ENCODE measurements at places on chromosomes 2 and 18. TPM values are rescaled to one million over a fixed set of nuclear protein-coding genes. Genes with fewer than 3 reads are reported as not detected.
A peak's percentile ranks its signal among the peaks of the same experiment; 100 is the strongest.

DNA sequence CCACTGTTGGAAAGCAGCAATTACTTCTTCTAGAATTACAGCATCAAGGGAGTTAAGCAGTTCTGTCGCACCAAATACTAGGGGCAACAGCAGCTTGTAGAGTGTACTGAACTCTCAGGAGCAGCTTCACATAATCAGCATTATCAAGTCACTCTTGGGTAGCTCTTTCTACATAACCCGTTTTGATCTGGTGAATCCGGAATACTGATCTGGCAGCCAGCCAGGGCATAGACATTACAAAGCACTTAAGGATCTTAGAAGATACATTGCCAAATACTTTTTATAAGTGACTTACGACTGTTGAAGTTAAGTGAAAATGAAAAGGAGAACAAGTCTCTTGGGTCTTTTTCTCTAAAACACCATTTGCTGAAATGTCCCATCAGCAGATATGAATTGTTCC is 73.2 kb upstream of the NETO1 start:
- H3K36me3 ChIP-seq, result no peaks in the 10 kb centered on the region
- DNase-seq, result no peak
- no peaks in the 10 kb centered on the region for H3K27me3 ChIP-seq
- H3K4me1 ChIP-seq, result no peaks in the 10 kb centered on the region
- H3K27ac ChIP-seq, result no peak overlapping the region

DNA sequence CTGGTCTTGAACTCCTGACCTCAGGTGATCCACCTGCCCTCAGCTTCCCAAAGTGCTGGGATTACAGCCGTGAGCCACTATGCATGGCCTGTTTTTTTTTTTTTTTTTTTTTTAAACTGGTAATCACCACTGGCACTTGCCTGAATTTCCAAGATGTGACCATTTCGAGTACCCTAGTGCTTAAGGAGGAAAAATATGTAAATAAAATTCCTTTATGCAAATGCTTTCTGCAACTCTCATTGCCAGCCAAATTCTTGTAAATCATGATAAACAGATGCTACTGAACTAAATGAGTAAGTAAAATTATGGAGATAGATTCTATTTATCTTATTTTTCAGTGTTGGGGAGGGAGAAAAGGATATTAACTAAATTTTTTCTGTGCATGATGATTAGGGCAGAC is 18.6 kb downstream of the CDCA7 start:
- no peaks in the 10 kb centered on the region for H3K36me3 ChIP-seq
- no peak overlapping the region for H3K4me3 ChIP-seq
- no peak for DNase-seq
- H3K27me3 ChIP-seq, result no peaks in the 10 kb centered on the region
- H3K4me1 ChIP-seq, result no peaks in the 10 kb centered on the region
- H3K27ac ChIP-seq, result no peak overlapping the region

DNA sequence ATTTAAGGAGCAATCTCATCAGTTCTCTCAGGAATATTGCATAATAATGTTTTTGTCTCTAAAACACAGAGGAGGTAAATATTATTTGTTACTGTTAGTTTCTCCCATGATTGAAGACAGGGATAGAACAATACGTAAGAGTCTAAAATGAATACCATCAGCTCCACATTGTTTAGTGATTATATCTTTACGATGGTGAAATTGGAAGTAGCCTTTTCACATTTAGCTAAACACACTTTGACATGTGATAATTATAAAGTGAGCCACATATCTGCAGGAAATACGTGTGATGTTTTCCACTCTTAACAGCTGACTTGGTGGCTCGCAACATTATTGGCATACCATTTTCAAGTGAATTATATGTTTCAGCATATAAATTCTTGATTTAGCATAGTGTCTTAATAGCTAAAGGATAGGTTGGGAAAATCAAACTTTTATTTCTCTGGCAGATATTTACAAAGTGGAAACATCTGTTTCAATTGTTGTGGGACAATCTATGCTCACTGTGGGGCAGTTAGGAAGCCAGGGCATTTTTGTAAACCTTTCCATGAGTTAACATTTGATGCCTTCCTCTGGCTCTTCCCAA is 208.1 kb upstream of the RASGRP3 start:
- H3K36me3 ChIP-seq, result peaks cover 35% of the 10 kb centered on the region
- no peak overlapping the region for H3K4me3 ChIP-seq
- H3K27ac ChIP-seq, result no peak overlapping the region

- H3K27me3 ChIP-seq, result no peaks in the 10 kb centered on the region
- H3K4me3 ChIP-seq, result no peak overlapping the region
- H3K27ac ChIP-seq, result no peak overlapping the region
- H3K36me3 ChIP-seq, result no peaks in the 10 kb centered on the region
Measured at GRCh38 chr2:109105113-109105512, 23.9 kb upstream of the SH3RF3 start.

The MC2R gene
- total RNA-seq, result not detected

- no peaks in the 10 kb centered on the region for H3K36me3 ChIP-seq
- DNase-seq, result no peak
- peak overlapping the region; percentile 16 for H3K27ac ChIP-seq
- no peak overlapping the region for H3K4me3 ChIP-seq
Measured at GRCh38 chr2:101790416-101790815, 92.9 kb downstream of the MAP4K4 start.

The IL1RL2 gene
- total RNA-seq, result not detected

The CCDC68 gene
- total RNA-seq, result 2.5 TPM

The NAT8 gene
- total RNA-seq, result not detected

GRCh38 chr2:200695601-200696000 is 109.8 kb downstream of the AOX1 start:
- H3K27ac ChIP-seq, result no peak overlapping the region
- no peaks in the 10 kb centered on the region for H3K27me3 ChIP-seq
- H3K36me3 ChIP-seq, result no peaks in the 10 kb centered on the region
- H3K4me3 ChIP-seq, result no peak overlapping the region

- peak; percentile 77 for DNase-seq
- peaks cover 64% of the 10 kb centered on the region for H3K4me1 ChIP-seq
- H3K4me3 ChIP-seq, result no peak overlapping the region
- H3K27me3 ChIP-seq, result no peaks in the 10 kb centered on the region
- H3K36me3 ChIP-seq, result no peaks in the 10 kb centered on the region
- peak overlapping the region; percentile 58 for H3K27ac ChIP-seq
Measured at GRCh38 chr2:33216508-33217182, 259.8 kb upstream of the RASGRP3 start.

- DNase-seq, result peak; percentile 31
- no peaks in the 10 kb centered on the region for H3K4me1 ChIP-seq
- H3K36me3 ChIP-seq, result no peaks in the 10 kb centered on the region
Measured at GRCh38 chr18:66495844-66496243, 108.0 kb downstream of the CDH19 start.

The CIB4 gene
- total RNA-seq, result not detected

GRCh38 chr2:192162392-192163042 is 32.2 kb downstream of the TMEFF2 start:
- DNase-seq, result peak; percentile 63
- H3K4me3 ChIP-seq, result no peak overlapping the region
- no peaks in the 10 kb centered on the region for H3K27me3 ChIP-seq
- no peaks in the 10 kb centered on the region for H3K4me1 ChIP-seq
- no peak overlapping the region for H3K27ac ChIP-seq
- H3K36me3 ChIP-seq, result no peaks in the 10 kb centered on the region

GRCh38 chr18:62741118-62741566 is 25.8 kb downstream of the PHLPP1 start:
- no peak overlapping the region for H3K27ac ChIP-seq
- no peak for DNase-seq
- H3K4me3 ChIP-seq, result no peak overlapping the region

DNA sequence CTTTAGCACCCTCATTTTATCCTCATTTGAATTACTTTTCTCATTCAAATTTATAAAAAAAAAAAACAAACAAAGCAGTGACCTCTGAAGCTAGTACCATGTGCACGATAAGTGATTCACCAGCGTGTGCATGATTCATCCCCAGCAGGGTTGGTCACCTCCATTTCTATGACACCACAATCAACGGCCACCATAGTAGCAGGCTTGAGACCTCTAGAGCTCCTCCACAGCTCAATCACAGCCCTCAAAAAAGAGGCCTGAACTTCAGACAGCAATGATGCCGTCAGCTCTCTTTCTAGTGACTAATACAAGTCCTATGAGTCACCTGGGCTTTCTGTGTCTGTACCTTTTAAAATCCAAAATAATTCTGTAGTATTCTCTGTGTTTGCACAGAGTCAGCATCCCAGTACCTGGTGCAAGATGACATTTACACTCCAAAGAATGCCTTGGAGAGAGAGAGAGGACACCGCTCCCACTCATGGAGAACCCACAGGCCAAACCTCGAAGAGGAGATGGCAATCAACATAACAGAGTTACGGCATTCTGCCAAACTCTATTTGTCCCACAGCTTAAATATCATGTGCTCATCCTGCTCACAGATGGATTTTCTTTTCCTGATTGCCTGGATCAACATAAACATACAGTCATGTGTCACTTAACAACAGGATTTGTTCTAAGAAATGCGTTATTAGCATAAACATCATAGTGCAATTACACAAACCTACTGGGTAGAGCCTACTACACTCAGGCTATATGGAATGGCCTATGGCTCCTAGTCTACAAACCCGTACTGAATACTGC is 58.7 kb downstream of the L3MBTL4 start:
- H3K27ac ChIP-seq, result no peak overlapping the region
- H3K36me3 ChIP-seq, result no peaks in the 10 kb centered on the region
- no peak overlapping the region for H3K4me3 ChIP-seq
- no peak for DNase-seq
- H3K4me1 ChIP-seq, result no peaks in the 10 kb centered on the region

The UGT1A5 gene
- total RNA-seq, result not detected

The L3MBTL4 gene
- 0.38 TPM for total RNA-seq

DNA sequence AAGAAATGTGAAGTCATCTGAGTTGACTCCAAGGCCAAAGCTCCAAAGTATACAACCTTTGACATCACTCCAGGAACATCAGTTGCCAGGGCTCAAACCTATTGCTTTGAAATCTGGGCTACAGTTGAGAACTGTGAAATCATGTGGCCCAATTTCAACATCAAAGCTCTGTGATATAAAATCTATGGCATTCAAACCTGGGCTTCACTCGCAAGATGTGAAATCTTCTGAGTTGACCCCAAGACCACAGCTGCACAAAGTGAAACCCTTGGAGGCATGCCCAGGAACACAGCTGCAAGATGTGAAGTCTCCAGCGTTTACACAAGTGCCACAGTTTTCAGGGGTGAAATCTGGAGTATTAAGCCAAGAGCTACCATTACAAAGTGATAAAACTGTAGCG is 9.4 kb upstream of the ZNF512 start:
- no peak overlapping the region for H3K4me3 ChIP-seq
- no peaks in the 10 kb centered on the region for H3K27me3 ChIP-seq
- no peaks in the 10 kb centered on the region for H3K36me3 ChIP-seq
- H3K4me1 ChIP-seq, result no peaks in the 10 kb centered on the region
- no peak for DNase-seq

GRCh38 chr2:226524381-226524843 is 275.2 kb downstream of the IRS1 start:
- DNase-seq, result no peak
- H3K27ac ChIP-seq, result no peak overlapping the region
- H3K4me3 ChIP-seq, result no peak overlapping the region
- H3K27me3 ChIP-seq, result no peaks in the 10 kb centered on the region

The FAM98A gene
- total RNA-seq, result 55.0 TPM

The NT5DC4 gene
- total RNA-seq, result not detected

GRCh38 chr18:63365876-63366212 is 1.2 kb downstream of the KDSR start:
- no peak for DNase-seq
- peak overlapping the region; percentile 91 for H3K4me3 ChIP-seq
- H3K27me3 ChIP-seq, result no peaks in the 10 kb centered on the region
- H3K36me3 ChIP-seq, result peaks cover 21% of the 10 kb centered on the region
- H3K4me1 ChIP-seq, result peaks cover 9% of the 10 kb centered on the region

DNA sequence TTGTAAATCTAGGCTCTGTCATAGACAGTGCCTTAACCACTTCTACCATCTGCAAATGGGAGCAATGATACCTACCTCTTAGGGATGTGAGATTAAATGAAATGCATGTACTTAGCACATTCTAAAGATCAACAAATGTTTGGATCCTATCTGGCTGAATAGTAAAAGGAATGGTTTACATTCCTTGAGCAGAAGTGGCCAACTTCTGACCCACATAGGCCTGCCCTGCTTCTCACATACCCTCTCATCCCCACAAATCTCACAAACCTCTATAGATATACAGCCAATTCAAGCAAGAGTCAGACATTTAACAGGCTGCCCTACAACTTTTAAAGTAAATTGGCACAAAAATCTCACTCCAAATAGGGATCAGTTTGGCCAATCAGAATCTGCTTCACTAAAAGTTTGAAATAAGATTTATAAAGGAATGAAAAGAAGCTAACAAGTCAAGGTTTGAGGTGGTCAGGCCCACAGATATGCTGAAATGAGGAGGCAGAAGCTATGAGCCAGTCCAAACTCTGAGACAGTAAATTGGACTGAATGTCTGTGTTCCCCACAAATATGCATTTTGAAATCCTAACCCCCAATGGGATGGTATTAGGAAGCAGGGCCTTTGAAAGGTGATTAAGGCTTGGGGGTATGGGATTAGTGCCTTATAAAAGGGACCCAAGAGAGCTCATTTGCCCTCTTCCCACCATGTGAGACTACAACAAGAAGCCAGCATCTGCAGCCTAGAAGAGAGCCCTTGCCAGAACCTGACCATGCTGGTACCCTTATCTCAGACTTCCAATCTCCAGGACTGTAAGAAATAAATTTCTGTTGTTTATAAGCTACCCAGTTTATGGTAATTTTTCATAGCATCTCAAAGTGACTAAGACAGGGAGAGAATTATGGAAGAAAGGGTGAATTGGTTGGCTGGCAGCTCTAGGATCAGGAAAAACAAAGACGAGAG is 227.8 kb upstream of the RBMS1 start:
- no peaks in the 10 kb centered on the region for H3K36me3 ChIP-seq
- H3K27me3 ChIP-seq, result no peaks in the 10 kb centered on the region
- no peak for DNase-seq
- no peaks in the 10 kb centered on the region for H3K4me1 ChIP-seq
- H3K4me3 ChIP-seq, result no peak overlapping the region

The CDK5R2 gene
- total RNA-seq, result not detected

DNA sequence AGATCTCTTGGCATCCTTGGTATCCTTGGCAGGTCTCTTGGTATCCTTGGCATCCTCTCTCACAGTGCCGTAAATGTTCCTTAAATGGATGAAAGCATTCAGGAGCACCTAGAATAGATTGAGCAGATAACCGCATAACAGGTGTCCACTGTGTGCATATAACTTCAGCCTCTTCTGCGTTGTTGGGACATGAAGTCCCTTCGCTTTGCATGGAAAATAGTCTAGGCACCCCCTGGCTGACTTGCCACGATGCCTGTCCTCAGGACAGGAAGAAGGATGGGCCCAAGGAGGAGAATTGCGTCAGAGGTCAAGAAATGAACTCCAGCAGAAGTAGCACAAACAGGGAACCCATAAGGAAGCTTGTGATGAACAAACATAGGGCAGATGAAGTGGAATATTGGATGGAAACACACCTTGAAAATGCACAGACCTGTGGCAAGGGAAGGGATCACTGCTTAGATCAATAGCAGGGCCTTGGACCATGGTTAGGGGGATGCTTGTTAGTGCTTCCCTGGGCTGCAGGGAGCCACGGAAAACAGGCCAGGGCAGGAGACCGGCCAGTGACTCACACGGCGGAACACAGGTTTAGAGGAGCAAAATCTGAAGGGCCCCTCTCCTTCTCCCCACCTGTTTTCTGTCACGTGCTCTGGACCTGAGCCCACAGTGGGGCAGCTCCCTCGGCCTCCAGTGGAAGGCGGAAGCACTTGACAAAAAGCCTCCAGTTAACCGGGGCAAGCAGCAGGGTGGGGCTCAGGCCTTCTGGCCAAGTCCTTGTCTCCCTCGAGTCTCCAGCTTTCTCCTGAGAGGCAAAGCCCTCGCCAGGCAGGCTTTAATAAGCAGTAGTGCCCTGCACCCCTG is 99.2 kb upstream of the ASAP2 start:
- DNase-seq, result no peak
- H3K27ac ChIP-seq, result no peak overlapping the region
- H3K36me3 ChIP-seq, result no peaks in the 10 kb centered on the region
- no peak overlapping the region for H3K4me3 ChIP-seq
- no peaks in the 10 kb centered on the region for H3K27me3 ChIP-seq
